ENCODE measurements at places on chromosomes 1 and 21.
A peak's percentile ranks its signal among the peaks of the same experiment; 100 is the strongest.

DNA sequence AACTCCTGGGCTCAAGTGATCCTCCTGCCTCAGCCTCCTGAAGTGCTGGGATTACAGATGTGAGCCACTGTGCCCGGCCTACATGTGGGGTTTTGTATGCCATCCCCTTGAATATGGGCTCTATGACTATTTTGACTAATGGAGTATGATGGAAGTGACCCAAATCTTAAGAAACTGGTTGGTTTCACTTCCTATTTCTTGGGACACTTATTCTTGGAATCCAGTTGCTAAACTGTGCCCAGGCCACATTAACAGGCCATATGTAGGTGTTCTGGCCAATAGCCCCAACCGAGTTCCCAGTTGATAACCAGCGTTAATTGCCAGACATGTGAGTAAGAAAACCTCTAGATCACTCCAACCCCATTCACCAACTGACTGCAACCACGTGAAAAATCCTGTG is 36.3 kb upstream of the CLIC4 start:
- no peak for DNase-seq

DNA sequence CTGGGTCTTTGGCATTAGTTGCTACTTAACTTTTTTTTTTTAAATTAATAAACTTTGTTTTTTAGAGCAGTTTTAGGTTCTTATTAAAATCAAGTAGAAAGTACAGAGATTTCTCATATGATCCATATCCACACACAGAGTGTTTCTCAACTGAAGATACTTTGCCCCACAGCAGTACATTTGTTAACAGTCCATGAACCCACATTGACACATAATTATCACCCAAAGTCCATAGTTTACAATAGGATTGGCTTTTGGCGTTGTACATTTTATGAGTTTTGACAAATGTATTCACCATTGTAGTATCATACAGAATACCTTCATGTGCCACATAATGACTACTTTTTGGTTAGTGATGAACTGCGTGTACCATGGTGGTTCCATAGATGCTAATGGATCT is 106.8 kb downstream of the ADGRL2 start:
- DNase-seq, result no peak

DNA sequence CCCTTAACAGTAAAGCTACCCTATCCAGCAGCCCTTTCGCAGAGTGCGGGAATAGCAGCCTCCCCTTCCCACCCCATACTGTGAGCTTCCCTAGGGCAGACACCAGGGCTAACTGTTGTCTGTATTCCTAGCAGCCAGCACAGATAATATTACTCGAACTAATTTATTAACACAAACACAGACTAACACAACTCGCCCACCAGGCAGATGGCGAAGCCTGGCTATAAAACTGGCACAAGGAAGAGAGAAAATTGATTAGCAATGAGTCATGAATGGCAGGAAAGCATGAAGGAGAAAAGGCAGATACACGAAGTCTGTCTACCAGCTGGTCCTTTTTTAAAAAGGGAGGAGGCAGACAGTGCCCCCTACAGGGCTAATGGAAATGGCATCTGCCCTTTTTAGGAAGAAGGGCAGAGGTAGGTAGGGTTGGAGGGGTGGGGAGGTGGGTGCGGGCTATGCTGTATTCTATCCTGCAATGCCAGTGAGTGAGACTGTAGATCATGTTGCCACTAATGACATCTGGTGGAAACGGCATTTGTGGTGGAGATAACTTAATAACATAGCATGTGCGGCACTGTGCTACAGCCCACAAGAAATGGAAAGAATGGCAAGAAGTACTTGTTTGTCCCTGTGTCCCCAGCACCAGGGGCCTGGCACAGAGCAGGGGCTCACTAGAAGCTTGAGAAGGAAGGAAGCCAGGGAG is 30.6 kb upstream of the CTPS1 start:
- peak; percentile 55 for DNase-seq

DNA sequence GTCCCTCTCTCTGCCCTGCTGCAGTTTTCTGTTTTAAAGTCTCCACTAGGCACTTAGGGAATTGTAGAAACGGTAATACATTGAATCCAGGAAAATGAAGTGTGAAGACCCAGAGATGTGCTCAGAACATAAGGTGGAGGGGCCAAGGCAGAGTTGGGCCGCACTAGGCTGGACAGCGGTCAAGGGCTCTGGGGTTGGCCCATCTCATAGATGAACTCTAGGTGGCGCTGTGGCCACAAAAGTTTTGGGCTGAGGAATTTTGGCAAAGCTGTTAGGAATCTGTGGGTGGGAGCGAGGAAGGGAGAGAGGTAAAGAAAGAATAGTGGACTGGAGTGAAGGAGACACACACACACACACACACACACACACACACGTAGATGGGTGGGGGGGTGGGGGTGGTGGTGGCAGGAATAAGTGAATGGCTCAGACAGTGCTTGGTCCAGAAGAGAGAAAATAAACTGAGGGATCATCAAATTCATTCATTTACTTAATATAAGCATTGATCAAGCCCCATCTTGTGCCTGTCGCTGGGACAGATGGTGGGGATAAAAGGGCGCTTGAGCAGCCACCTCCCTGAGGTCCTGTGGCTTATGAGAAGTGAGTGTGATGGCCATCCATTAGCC is 258.5 kb downstream of the TRABD2B start:
- no peak for DNase-seq

DNA sequence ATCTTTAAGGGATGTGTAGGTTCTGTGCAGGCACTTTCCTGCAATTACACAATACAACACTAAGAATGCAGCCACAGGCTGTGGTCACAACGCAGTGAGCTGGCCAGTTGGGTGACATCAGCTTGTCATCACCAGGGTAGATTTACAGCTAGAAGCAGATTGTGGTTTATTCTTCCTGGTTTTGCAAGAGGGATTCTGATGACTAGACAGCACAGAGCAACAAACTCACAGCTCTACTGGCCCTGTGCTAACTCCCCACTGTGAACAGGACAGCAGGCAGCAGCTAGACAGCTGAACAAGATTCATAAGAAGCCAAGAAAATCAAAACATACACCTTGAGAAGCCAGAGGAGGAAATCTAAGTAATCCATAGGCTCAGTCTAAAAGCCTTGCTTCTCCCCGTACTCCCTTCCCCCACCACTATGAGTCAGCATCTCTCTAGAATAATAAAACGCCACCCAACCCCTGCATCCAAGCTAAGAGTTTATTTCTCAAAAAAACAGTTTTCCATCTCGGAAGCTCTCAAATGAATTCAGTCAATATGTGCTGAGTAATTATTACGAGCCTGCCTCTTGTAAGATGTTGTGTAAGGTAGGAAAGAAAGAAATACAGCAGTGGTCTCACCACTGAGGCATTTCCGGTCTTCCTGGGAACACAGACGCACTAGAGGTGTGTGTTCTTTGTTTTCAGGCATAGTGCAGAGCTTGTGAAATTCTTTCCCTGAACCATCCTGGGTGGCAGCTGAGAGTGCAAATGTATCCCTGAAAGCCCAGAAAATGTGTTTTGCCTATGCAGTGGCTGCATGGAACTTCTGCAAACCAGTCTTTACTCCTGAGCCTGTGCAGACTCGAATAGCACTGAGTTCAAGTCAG is 162.8 kb downstream of the NTPCR start:
- no peak for DNase-seq

- DNase-seq, result no peak
Observed at GRCh38 chr1:19910650-19911049, 12.8 kb downstream of the PLA2G2E start.

DNA sequence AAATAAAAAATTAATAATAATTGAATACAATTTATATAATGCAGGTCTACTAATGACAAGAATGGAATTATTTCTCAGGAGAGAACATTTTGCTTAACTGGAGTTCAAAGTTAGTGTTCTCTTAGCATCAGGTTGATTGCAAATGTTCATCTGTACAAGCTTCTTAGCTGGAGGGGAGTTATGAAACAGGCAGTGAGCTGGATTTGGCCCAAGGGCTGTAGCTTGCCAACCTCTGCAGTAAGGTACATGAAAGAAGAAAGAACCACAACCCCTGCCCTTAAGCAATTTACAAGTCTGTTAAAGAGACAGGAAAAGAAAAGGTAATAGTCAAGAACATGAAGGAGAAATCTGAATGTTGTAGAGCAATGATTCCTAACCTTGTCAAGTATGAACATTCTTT is 17.0 kb downstream of the LPGAT1 start:
- DNase-seq, result no peak

- DNase-seq, result no peak
Observed at GRCh38 chr1:181101581-181102226, 13.2 kb downstream of the IER5 start.

DNA sequence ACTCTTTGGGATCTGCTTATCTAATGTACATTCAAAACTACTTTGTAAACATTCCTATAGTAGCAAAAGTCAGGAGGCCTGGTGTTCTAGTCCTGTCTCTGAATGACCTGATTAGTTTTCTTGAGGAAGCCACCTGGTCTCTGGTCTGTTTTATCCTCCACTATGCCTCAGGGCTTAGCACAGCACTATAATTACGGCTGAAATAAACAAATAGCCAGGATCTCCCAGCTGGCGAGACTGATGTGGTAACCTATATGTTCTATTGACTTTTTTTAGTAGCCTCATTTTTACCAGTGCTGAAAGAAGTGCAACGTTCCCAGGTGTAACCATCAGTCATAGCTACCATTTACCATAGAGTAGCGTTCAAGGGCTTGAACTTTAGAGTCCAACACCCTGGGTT is 24.2 kb upstream of the RPL11 start:
- DNase-seq, result no peak

GRCh38 chr1:30427545-30427944 is 295.8 kb downstream of the MATN1 start:
- no peak for DNase-seq

All from CD4-positive, alpha-beta T cell treated with Interleukin-6 for 4 hours (primary cell).